Activated CD8-positive, alpha-beta memory T cell treated with anti-CD3 and anti-CD28 coated beads, Interleukin-2, amount 50 U/mL, for 4 hours (primary cell): ENCODE measurements at places on chromosomes 2 and 18.

DNA sequence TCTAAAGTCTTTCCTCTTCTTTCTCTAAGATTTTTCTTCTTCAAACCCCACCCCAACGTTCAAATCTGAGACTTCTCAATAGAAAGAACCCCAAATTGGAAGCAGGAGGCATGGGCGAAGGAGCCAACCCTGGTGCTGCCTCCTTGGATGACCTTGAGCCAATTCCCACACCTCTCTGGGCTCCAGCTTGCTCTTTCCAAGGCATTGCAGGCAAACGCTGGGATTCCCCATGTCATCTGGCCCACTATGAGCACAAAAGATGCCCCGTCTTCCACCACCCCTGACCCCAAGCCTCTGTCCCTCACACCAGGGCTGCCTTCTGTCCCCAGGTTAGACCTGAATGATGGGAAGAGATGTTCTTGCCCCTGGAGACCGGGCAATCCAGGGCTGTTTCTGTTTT is 57.0 kb downstream of the TTC32 start:
- DNase-seq = no peak

- no peak for DNase-seq
Measured at GRCh38 chr18:35128675-35129074, 87.5 kb downstream of the MAPRE2 start.

DNA sequence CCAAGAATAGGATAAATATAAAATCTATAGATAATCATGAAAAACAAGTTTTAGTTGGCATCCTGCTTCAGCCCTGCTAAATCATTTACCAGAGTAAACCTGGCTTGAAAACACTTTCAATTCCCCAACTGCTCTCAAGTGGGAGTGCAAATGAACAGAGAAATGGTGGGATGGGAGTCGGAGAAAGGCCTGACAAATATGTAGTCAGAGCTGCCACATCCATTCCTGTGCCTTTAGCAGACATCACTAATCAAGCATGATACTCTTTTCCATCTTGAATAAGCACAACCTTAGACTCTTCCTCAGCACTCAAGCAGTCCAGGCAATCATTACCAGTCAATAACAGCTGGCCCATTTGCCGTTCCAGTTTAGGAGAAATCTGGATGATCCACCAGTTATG is 101.3 kb downstream of the ANKRD44 start:
- no peak for DNase-seq

DNA sequence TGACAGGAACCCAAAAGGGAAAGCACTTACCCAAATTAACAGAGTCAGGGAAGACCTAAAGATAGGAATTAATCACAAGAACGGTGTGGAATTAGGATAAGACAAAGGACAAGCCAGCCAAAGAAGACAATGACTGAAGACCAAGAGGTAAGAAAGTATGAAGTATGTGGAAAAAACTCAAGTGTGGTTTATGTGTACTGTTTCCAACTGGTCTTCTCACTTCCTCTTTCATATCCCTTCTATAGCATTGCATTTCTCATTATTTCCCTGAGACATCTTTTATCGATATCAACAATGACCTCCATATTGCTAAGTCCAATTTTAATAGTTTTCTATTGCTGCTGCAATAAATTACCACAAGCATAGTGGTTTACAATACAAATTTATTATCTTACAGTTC is 313.5 kb upstream of the SLC39A10 start:
- no peak for DNase-seq

DNA sequence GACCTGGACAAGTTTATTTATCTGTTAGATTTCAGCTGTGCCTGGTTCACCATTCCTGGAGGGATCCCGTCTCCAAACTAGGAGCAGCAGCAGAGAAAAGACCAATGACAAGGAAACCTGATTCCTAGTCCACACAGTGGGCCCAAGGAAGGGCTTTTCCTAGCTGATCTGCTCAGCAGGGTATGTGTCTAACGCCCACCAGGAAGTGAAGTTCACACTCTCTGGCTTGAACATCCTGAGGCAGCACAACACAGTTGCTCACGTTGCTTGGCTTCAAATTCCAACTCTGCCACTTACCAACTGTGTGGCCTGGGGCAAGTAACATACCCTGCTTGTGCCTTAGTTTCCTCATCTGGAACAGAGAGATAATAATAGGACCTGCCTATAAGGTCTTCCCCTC is 42.9 kb downstream of the XDH start:
- no peak for DNase-seq

DNA sequence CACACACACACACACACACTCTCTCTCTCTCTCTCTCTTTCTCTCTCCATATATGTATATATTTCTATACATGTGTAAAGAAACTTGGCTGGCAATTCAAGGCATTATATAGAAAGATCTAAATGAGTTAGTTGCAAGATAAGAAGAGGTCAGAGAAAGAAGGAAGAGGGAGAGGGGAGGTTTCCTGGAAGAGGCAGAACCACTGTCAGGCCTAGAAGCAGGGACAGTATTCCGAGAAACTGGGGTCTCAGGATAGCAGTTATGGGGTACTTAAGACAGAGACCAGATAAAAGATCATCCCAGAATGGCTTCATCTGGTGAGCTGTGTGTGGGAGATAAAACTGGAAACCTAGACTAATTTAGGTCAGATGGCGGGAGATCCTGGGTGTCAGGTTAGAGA is 180.8 kb downstream of the CAMKMT start:
- DNase-seq = no peak

GRCh38 chr2:98710734-98711133 is 20.2 kb downstream of the MGAT4A start:
- DNase-seq = no peak

DNA sequence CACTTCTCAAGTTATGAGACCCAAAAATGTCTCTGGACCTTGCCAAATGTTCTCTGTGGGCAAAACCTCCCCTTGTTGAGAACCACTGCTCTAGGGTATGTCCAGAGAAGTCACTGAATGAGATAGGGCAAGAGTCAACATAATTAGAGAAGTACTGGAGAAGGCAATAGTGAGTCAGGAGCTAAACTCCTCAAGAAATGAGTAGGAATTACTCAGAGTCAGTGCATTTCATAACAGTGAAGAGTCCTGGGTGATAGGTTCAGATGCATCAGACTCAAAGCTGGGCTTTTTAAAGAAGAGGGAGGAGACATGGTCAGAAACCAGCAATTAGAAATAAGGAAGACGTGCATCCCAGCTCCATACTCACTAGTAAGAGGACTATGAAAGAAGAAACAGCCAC is 38.6 kb upstream of the IHH start:
- DNase-seq = no peak
